ENCODE measurements at places on chromosomes 7 and 10. TPM values are rescaled to one million over a fixed set of nuclear protein-coding genes. Genes with fewer than 3 reads are reported as not detected.

Gene RAB19
- polyA plus RNA-seq, result not detected

Gene FGFBP3
- 2.1 TPM for polyA plus RNA-seq

Gene NRAP
- polyA plus RNA-seq, result 31.5 TPM

Gene CCL24
- polyA plus RNA-seq, result 0.24 TPM

DNA sequence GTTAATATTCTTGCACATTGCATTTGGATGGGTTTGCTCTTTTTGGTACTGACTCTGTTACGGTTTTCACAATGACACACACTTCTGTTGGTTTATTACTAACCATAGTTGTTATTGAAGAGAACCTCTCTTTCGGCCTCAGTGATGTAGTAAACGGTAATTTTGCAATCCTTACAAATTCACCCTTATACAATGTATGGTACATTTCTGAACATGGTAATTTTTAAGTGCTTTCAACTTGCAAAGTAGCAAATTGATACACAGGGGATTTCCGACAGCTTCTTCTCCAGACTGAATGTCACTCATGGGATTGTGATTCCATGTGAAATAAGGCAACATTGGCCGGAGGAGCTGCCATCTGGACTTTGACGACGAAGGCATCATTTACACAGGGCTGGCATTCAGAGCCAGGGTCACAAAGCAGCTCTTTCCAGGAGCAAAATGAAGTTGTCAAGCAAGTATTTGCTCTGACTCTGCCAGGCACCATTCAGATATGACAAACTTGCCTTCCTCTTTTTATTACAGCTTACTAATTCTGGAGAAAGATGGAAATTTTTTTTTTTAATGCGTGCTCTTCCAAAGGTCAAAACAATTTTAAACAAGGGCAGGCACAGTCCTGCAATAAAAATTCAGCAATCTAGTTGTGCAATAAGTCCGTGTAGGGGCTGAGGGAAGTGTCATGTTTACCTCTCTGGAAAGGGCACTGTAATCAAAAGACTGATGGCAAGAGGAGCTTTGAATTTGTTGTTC is 711.5 kb upstream of the C7orf33 start:
- no peak for DNase-seq

DNA sequence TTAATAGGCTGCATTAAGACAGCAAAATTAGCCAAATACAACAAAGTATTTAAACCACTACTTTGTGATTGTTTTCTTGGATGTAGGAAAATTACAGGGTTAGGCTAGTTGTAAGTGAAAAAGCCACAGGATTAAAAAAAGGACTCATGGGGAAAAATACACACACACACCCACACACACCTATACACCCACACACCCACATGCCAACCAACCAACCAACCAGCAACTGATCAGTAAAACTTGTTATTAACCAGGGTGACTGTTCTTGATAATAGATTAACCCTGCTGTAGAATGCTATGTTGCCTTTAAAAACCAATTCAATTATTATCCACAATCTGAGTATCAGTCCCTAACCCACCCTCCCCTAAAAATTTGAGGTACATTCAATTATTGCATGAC is 49.0 kb downstream of the MTPN start:
- no peak for DNase-seq

- no peak for DNase-seq
These were observed 25.2 kb downstream of the HTRA1 start for GRCh38 chr10:122486406-122487080.

Measured in forelimb muscle (tissue), 1 donor.